Mammary microvascular endothelial cell (primary cell): ENCODE measurements at places on chromosomes 5 and 9. TPM values are rescaled to one million over a fixed set of nuclear protein-coding genes. Genes with fewer than 3 reads are reported as not detected.

Gene TMC1
- 0.13 TPM in 1 of 2 replicates, not detected in the other for total RNA-seq

Gene ADCY2
- total RNA-seq, result not detected in 2 replicates

Gene TNC
- total RNA-seq, result 6.9 and 7.2 TPM in 2 replicates

Gene PCDHGA1
- total RNA-seq, result 0.20 and 0.59 TPM in 2 replicates

Gene CARTPT
- not detected in 2 replicates for total RNA-seq
